ENCODE measurements at places on chromosomes 13 and 19.
A peak's percentile ranks its signal among the peaks of the same experiment; 100 is the strongest.

- peak; percentile 19 for DNase-seq
Measured at GRCh38 chr13:42116225-42116624, 67.8 kb downstream of the DGKH start.

DNA sequence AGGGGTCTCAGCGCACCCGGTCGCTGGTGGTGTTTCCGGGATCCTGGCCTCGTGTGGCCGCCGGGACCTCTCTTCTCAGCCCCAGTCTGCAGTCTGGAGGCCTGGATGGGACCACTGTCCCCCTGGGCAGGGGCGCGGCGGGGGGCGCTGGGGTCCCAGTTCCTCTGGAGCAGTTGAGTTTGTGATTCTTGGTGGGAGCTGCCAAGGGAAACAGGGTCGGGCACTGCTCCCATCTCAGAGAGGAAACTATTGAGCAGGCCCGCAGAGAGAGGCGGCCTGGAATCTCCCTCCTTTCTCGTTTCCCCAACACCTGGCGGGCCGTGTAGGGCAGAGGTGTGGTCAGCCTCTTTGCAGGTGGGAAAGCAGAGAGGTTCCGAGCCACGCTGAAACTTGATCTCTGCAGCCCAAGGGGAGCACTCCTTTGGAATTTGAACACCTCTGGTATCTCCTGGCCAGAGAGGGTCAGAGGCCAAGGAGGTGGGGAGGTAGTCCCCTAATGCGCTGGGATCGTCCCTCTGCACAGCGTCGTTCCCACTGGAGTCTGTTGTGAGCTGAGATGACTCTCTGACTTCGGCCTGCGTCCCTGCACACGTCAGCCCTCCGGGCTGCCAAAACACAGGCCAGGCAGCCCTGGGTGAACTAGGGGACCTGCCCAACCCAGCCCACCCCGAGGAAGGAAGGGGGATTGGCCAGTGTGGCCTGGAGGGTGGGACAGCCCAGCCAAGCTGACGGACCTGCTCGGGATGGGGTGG, 741 bp downstream of the PLEKHF1 start:
- DNase-seq = peak; percentile 40

- no peak for DNase-seq
Measured at GRCh38 chr13:28837111-28837510, 17.0 kb downstream of the MTUS2 start.

DNA sequence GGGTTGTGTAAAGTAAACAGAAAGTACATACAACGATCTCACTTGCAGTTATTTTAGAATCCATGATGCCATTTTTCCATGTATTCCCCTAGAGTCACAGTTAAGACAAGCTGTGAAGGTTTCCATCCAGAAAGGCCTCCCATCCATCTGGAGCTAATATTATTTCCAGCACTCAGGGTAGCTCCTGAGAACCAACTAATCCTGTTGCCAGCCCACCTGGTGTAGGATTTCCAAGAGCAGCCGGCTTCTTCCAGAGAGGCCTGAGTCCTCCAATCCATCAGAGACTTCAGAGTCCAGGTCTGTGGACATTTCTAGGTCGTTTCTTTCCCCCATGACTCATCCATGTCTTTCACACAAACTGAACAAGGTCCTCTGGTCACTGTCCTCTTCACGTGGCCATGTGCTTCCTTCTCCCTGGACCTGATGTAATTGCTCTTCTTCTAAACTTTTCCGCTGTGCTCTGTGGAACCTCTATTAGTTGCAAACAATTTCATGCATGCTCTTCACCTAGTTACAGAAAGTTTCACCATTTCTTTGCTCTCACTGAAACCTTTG, 270.3 kb upstream of the TMTC4 start:
- DNase-seq = no peak

GRCh38 chr13:101757446-101758039, 305.1 kb downstream of the ITGBL1 start:
- peak; percentile 31 for DNase-seq

Data from fibroblast of skin of right biceps (primary cell).